ENCODE measurements at places on chromosomes 3 and 15. TPM values are rescaled to one million over a fixed set of nuclear protein-coding genes. Genes with fewer than 3 reads are reported as not detected.

DNA sequence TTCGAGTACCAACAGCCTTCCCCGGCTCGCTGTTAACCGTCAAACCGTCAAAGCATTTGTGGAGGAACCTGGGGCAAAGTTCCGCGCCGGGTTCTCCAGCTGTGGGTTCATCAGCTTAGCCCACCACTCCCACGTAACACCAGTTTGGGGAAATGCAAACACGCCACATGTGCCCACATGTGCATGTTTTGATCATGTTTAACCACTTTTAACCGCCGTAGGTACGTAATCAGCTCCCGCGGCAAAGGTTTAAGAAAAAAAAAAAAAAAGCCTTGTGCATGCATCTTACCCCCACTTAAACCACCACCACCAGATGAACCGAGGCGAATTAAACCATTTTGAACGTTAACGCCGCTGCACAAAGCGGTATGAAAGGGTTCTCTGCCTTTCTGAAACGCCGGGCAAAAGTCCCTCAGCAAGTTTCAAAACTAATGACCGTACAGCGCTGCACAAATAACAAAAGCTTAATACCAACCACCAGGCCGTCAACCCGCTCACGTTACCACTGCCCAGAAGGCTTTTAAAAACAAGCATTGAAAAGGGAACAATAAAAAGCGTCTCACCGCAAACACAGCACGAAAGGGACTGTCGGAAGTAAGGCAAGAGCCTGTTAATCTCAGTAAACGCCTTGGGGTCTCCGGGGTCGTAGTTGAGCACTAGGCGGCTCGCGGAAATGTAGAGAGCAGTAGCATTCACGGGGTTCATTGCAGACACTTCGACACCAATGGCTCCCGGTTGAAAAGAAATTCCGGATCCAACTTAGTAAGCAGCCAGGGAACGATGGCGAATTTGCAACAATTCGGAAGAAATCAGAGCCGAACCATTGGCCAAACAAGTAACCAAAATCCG lies 1.5 kb downstream of the MSL2 start:
- peak; percentile 36 for DNase-seq

The GOLGA6L7 gene
- polyA plus RNA-seq, result 1.1 TPM

The MITF gene
- 40.7 TPM for polyA plus RNA-seq

The ATP13A5 gene
- polyA plus RNA-seq, result 0.22 TPM

DNA sequence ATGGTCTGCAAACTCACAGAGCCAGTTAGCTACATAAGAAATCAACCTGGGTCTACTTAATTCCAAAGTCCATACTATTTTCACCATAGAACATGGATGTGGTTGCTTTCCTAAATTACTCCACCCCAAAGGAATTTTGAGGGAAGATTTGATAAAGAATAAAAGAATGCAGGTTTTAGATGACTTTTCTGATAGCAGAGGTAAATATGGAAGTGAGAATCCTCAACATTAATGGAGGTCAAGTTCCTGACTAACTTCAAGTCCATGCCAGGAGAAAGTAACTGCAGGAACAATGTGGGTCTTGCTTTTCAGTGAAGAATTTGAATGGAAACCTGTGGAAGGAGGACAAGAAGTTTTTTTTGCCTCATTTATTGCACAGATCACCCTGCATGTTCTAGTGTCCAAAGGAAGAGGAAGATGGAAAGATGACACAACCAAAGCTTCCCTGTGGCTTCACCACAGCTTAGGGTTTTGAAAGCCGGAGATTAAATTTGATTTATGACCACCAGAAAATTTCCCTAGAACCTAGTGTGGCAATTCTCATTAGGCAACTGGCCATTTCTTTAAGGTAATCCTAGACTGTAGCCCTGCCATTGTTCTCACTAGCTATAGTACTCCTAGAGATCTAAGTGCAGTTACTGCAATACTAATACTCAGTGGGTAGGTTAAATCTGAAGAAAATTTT lies 429.7 kb downstream of the RAP2B start:
- no peak for DNase-seq

The STRIT1 gene
- 1.5 TPM for polyA plus RNA-seq

- no peak for DNase-seq
These were observed 59.0 kb downstream of the RORA start for GRCh38 chr15:61169904-61170695.

GRCh38 chr15:62740141-62741004 lies 302.2 kb upstream of the TPM1 start:
- DNase-seq, result no peak

The DPPA2 gene
- polyA plus RNA-seq, result 1.0 TPM

DNA sequence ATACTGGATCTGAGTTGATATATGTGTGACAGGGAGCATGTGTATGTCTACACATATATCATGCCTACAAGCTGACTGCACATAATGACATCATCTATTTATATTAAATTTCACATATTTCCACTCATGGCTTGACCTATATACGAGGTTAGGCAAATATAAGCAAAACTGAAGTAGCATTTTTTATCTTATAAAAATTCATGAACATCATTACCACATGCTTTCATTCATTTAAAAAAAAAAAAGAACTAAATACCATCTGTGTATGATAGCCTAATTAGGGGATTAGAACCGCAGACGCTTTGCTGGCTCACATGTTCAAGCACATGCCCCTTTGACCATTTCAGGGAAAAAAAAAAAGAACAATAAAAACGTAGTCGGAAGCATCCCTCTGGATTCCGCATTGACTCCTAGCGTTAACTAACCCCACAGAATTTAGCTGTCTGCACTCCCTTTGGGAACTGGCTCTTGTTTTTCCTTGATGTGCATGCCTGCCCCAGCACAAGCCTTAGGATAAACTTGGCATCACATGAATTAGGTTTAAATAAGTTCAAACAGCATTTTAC lies 888.4 kb downstream of the ROBO1 start:
- DNase-seq, result no peak

The SLC9C1 gene
- 1.2 TPM for polyA plus RNA-seq

The TPRG1 gene
- 0.68 TPM for polyA plus RNA-seq

DNA sequence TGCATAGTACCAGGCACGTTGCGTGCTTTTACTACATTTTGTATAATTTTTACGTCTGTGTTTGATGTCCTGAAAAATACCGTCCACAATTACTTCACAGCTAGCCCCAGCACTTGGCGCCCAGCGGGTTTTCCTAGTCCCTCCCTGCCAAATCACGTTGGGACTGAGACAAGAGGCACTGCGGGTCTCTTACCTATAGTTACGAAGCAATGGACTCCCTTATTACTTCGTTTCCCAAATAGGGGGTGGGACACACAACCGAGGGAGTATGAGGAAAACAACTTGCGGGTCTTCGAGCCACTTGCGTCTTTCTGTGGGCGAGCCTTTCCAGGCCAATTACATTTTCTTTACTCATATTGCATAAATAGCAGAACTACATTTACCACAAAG lies 620 bp upstream of the CMSS1 start:
- no peak for DNase-seq

GRCh38 chr3:197236362-197236761 lies 62.0 kb downstream of the DLG1 start:
- no peak for DNase-seq

DNA sequence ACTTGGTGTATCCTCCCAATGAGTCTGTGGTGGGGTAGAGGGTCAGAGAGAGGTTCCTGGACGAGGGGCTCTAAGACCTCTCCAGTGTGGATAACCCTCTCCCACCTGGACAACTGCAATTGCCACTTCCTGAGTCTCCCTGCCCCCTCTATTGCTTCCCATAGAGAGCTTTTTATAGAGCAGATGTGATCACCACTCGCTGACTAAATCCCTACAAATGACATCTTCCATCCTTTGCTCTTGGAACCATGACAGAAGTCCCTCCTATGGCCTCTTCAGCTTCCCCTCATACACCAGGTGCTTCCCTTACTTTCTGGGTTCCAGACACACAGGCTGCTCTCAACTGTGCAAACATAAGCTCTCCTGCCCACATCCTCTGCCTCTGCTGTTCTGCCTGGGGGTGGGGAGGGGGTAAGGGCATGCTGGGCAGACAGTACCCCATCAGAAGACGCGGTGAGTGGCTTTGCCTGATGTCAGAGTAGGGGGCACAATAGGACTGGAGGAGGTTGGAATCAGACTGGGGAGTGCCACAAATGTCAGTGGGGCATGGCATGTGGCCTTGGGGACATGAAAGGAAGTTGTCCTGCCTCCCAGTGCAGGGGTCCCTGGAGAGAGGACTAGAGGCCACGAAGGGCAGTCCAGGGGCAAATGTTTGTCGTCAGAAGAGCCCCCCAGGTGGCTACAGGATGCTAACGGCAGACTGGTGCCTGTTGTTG lies 15.2 kb downstream of the ITIH3 start:
- DNase-seq, result no peak

The PPARG gene
- 28.5 TPM for polyA plus RNA-seq

The OIP5 gene
- polyA plus RNA-seq, result 12.5 TPM

- no peak for DNase-seq
These were observed 254.1 kb upstream of the ARPP21 start for GRCh38 chr3:35385271-35385670.
